H9 (cell line): ENCODE measurements at places on chromosomes 7 and 10. TPM values are rescaled to one million over a fixed set of nuclear protein-coding genes. Genes with fewer than 3 reads are reported as not detected.

C7orf33 gene
- total RNA-seq: not detected in 2 replicates

SPDYE1 gene
- total RNA-seq: not detected in 2 replicates

CCL24 gene
- total RNA-seq: not detected in 2 replicates

GRCh38 chr10:1633783-1634182 lies 103.5 kb downstream of the ADARB2 start:
- peaks cover 2% of the 10 kb centered on the region; the same call in 1 of the 2 replicates for H3K4me1 ChIP-seq
- H3K36me3 ChIP-seq: no peaks in the 10 kb centered on the region
- H3K27ac ChIP-seq: no peak overlapping the region
- H3K4me3 ChIP-seq: no peak overlapping the region

DNA sequence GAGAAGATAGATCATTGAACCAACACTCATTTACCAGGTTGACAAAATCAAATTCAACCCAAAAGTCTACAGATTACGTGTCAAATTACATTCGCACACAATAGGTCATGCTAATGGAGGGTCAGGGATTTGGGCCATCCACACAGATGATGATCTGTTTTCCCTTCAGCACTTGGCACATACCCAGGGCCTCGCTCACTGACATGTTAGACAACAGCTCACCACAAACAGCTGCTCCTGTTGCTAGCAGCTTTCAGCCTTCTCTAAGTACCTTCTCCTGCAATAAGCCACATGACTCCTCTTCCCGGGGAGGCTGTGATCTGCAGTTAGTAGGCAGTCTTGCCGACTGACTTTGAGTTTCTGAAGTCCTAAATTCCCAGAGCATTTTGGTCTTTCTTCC lies 18.4 kb downstream of the NKX2-3 start:
- no peak for DNase-seq
- no peak overlapping the region for H3K4me3 ChIP-seq
- no peaks in the 10 kb centered on the region for H3K36me3 ChIP-seq
- peaks cover 3% of the 10 kb centered on the region; the same call in 1 of the 2 replicates for H3K27me3 ChIP-seq
- no peaks in the 10 kb centered on the region for H3K4me1 ChIP-seq

RADIL gene
- total RNA-seq: 3.5 and 4.7 TPM in 2 replicates

DNA sequence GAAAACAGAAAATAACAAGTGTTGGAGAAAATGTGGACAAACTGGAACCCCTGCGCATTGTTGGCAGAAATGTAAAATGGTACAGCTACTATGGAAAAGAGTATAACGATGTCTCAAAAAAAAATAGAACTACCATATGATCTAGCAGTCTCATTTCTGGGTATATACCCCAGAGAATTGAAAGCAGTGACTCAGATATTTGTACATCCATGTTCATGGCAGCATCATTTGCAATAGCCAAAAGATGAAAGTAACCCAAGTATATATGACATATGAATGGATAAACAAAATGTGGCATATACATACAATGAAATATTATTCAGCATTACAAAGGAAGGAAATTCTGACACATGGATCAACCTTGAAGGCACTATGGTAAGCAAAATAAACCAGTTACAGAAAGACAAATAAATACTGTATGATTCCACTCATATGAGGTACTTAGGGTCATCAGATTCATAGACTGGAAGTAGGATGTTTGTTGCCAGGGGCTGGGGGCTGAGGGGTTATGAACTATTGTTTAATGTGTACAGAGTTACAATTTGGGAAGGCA lies 4.9 kb downstream of the NRCAM start:
- H3K27me3 ChIP-seq: peaks cover 10% of the 10 kb centered on the region; the same call in 1 of the 2 replicates
- no peaks in the 10 kb centered on the region for H3K36me3 ChIP-seq
- DNase-seq: no peak
- no peak overlapping the region for H3K27ac ChIP-seq

FAM25A gene
- not detected in 2 replicates for total RNA-seq

ZP3 gene
- total RNA-seq: 1.3 TPM in 2 replicates

GRCh38 chr10:53453196-53453595 lies 680.6 kb upstream of the MBL2 start:
- H3K4me1 ChIP-seq: no peaks in the 10 kb centered on the region
- H3K27me3 ChIP-seq: no peaks in the 10 kb centered on the region
- H3K27ac ChIP-seq: no peak overlapping the region
- H3K36me3 ChIP-seq: peaks cover 15% of the 10 kb centered on the region
- no peak for DNase-seq

GRCh38 chr7:131371411-131371810 lies 43.7 kb downstream of the MKLN1 start:
- no peaks in the 10 kb centered on the region for H3K36me3 ChIP-seq
- DNase-seq: no peak
- no peak overlapping the region for H3K4me3 ChIP-seq
- H3K4me1 ChIP-seq: peaks cover 3% of the 10 kb centered on the region; the same call in 1 of the 2 replicates
- no peaks in the 10 kb centered on the region for H3K27me3 ChIP-seq

DNA sequence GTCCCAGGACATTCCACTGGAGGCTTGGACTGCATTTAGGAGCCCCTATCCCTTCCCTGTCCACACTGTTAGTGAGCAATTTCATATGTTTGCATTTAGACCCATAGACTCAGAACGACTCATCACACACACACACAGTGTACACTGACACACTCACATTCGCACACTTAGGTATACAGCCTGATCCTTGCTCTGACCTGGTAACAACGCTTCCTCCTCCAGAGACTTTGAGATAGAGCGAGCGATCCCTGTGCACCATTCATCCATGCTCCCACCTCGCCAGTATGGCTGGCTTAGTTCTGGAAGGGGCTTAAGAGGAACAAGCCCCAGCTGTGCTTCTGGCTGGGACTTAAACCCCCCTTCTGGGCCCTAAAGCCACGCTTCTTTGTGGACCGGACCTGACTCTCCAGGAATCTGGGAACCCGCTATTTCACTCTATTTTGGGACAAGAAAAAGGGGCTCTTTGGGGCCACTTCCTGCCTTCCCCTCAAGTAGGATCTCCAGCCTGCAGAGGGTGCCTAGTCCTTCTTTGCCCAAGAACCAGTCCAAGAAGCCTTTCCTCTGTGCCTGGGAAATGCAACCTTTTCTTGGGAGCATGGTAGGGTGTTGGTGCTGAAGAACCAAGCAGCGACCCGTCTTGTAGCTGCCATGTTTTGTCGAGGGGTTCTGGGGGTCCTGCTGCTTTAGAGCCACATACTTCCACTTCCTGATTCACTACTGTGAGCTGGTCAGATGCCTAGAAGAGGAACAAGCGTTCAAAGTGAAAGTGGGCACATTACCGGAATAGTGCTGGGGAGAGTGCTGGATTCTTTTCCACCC lies 1.1 kb upstream of the HOXA13 start:
- H3K4me1 ChIP-seq: no peaks in the 10 kb centered on the region
- DNase-seq: peak; percentile 23
- no peak overlapping the region; the same call in 1 of the 2 replicates for H3K4me3 ChIP-seq
- peaks cover 86% of the 10 kb centered on the region for H3K27me3 ChIP-seq
- peaks cover 2% of the 10 kb centered on the region; the same call in 2 of the 3 replicates for H3K36me3 ChIP-seq
- no peak overlapping the region for H3K27ac ChIP-seq

DNA sequence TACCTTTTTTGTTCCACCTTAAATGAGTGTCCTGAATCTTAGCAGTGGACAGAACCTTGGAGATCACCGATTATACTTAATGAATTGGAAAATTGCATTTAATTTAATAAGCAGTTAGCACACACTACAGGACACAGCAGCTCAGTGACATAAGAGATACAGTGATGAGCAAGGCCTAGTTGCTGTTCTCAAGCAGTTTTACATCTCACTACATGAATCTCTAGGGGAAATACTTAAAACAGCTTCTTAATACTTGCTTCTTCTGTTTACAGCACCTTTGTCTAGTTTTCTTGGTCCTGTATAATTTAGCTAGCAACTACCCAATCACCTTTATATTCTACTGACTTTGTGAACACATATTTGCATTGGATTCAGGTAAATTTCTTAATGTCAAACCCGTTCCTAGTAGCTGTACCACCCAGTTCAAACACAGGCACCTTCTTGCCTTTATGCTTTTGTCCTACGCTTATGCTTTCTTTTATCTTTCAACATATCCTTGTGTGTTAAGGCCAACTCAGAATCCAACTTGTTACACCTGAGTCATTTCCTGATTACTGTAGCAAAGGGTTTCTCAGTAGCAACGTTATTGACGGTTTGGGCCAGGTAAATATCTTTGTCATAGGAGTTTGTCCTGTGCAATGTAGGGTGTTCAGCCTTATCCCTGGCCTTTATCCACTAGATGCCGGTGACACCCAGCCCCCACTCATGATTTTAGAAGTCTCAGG lies 1.8 kb downstream of the STAM start:
- H3K27ac ChIP-seq: no peak overlapping the region
- H3K36me3 ChIP-seq: peaks cover 5% of the 10 kb centered on the region
- peak overlapping the region; percentile 97 for H3K4me3 ChIP-seq
- H3K4me1 ChIP-seq: no peaks in the 10 kb centered on the region; the same call in 1 of the 2 replicates
- DNase-seq: no peak

DNA sequence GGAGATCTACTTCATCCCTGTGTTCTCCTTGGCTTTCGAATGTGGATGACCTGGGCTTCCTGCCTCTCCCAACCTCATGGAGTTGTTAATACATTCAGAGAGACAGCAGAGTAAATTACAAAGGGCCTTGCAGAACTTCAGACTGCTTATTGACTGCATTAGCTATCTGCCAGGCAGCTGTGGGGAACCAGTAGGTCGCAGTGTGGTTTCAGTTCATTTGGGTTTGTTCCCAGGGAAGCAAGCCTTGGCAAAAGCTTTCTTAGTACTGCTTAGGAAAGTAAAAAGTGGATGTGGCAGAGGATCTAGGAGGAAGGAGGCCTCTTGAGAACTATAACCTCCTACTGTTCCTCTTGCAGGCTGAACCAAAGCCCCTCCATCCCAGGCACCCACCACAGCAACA lies 9.2 kb downstream of the NPFFR1 start:
- H3K27me3 ChIP-seq: no peaks in the 10 kb centered on the region
- H3K27ac ChIP-seq: no peak overlapping the region

GRCh38 chr10:98910048-98910447 lies 325.6 kb downstream of the HPSE2 start:
- H3K27ac ChIP-seq: no peak overlapping the region
- H3K36me3 ChIP-seq: no peaks in the 10 kb centered on the region
- H3K4me1 ChIP-seq: no peaks in the 10 kb centered on the region
- DNase-seq: no peak

DNA sequence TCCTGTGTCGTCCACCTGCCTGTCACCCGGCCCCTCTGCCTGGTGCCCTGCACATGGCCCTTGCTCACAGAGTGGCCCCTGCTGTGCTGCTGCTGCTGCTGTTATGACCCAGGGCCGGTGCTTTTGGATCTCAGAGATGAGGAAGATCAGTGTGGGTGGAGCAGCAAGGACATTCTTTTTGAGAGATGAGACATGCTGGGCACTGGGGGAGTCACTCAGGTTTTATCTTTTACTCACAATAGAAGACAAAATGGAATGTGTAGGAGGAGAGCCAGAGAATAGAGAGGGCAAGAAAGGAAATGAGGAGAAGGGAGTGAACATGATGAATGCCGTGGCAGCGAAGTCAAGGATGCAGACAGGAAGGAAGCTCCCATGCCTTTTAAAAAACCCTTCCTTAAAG lies 611.5 kb upstream of the DPP6 start:
- peaks cover 29% of the 10 kb centered on the region for H3K36me3 ChIP-seq
- H3K4me3 ChIP-seq: no peak overlapping the region
- H3K4me1 ChIP-seq: no peaks in the 10 kb centered on the region
- no peak for DNase-seq

GRCh38 chr10:86726677-86726999 lies 29.8 kb upstream of the BMPR1A start:
- H3K36me3 ChIP-seq: no peaks in the 10 kb centered on the region
- DNase-seq: no peak

DNA sequence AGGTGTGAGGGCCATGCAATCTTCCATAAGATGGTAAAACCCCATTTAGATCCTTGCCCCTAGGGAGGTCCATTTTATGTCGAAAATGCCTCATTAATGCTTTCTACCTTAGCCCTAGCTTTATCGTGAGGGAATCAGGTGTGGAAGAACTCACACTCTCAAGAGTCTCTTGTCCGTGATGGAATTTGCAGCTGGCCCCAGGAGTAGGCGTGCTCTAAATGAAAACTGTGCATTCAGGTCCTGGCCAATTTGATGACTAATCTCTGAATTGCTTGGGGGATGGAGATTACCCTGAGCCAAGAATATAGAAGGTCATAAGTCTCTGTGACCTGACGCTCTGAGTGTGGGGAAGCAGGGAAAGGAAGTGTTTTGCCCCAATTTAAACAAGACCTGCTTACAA lies 6.6 kb downstream of the C10orf90 start:
- H3K4me3 ChIP-seq: no peak overlapping the region
- H3K4me1 ChIP-seq: no peaks in the 10 kb centered on the region
- no peaks in the 10 kb centered on the region for H3K27me3 ChIP-seq
- no peak overlapping the region for H3K27ac ChIP-seq
- no peak for DNase-seq

- peaks cover 3% of the 10 kb centered on the region; the same call in 1 of the 3 replicates for H3K36me3 ChIP-seq
- no peak for DNase-seq
- H3K27ac ChIP-seq: peak overlapping the region; percentile 34
- no peak overlapping the region for H3K4me3 ChIP-seq
These were observed 95.1 kb downstream of the BMPR1A start for GRCh38 chr10:86851328-86852207.

DNA sequence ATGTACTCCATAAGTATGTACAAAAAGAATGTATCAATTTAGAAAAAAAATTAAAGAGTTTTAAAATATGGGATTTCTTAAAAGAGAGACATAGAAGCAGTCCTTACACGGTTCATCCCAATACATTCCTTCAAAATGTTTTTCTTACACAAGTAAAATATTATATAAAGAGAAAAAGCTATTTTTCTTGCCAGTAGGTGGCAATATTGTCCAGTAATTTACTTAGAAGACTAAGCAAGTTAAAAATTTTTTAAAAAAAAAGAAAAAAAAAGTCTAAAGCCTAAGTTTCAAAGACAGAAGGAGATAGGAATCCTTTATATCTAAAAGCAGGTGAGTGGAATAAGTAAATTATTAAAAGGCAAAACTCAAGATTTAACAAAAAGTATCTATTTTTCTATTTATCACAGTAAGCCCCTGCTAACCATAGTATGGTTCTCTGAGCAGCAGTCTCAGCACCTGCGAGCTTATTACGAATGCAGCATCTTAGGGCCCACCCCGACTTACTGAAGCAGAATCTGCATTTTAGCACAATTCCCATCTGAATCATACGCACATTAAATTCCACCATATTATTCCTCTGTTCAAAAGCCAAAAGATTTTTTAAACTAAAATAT lies 240.6 kb downstream of the DGKI start:
- no peaks in the 10 kb centered on the region for H3K27me3 ChIP-seq
- H3K27ac ChIP-seq: no peak overlapping the region
- H3K4me1 ChIP-seq: no peaks in the 10 kb centered on the region
- H3K36me3 ChIP-seq: no peaks in the 10 kb centered on the region
- DNase-seq: no peak
- H3K4me3 ChIP-seq: no peak overlapping the region

DNA sequence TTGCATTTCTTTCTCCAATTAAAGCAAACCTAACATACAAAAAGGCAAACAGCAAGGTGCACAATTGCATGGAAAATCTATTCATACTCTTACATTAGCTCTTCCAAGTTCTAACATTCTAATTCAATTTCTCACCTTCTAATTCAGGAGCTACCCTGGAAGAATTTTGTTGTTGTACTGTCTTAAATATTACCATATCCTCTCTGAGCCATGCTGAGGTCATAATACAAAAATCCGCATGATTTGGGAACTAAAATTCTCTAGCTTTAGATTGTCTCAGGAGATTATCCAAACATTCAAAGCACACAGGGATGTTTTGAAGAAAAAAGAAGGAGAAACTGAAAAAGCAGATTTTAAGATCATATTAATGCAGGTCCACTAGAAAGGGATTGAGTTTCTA lies 229.9 kb downstream of the KIAA1217 start:
- 0 out of 2 replicates have a peak, but pooled peaks cover 8% of the 10 kb centered on the region for H3K4me1 ChIP-seq
- no peak overlapping the region for H3K27ac ChIP-seq
- no peak for DNase-seq
